ENCODE measurements at places on chromosomes 16 and 17.
A peak's percentile ranks its signal among the peaks of the same experiment; 100 is the strongest.

GRCh38 chr17:44916781-44917241 is 1.5 kb upstream of the GFAP start:
- no peak for DNase-seq

DNA sequence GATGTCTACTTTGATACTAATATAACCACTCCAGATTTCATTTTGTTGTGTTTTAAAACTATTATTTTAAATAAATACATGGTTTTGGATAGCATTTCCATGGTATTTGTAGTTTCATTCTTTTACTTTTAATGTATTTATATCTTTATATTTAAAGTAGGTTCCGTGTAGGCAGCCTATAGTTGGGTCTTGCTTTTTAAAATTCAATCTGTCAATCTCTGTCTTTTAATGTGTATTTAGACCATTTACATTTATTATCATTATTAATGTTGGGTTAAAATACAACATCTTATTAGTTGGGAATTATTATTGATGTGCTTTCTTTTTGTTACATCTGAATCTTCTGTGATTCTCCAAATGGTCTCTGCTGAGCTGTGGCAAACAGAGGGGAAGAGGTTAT is 412.1 kb downstream of the NPIPA7 start:
- no peak for DNase-seq

DNA sequence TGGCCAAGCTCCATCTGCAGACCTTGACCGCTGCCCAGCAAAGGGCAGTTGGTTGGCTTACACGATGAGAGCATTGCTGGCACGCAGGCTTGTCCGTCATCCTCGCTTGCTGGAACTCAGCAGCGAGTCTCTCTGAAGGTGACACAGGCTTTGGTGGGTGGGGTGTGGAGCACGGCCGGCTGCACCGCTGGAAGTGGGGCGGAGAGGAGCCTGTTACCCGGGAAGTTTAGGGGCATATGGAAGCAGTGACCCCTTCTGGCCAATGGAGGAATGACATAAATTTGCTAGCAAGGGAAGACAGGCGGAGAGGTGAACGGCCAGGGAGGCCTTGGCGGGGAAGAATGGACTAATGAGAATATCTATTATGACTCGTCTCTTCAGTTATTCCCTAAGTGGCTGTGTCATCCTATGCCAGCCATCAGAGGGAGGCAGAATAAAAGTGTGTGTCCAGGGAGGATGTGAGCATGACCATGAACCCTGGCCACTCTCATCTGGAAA is 65.9 kb upstream of the SDK2 start:
- peak; percentile 35 for DNase-seq

DNA sequence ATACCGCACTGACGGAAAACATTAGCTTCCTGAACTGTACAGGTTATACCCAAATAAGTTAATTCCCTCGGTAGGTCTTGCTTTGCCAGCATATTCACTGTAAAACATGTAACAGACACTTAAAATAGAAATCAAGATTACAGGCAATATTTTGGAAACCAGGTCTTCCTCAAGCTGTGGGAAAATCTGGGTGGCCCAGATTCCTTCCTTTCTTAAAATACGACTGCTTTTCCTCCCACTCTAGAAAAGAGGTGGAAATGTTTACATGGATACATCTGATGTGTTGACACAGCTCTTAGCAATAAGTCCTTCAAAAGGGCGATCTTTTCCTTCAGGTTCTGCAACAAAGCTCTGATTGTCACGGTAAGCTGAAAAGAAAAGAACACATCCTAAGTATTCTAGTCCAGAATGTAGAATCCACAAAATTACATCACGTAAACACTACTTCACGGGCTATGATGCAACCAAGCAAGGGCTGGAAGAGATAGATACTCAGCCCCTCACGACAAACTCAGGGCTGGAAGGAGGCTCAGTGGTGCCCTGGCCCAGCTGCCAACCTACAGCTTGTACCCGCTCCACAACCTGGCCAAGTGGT is 18.4 kb downstream of the STX8 start:
- DNase-seq: no peak

- DNase-seq: no peak
These were observed 277.1 kb downstream of the XYLT1 start for GRCh38 chr16:17193566-17194100.

GRCh38 chr17:78729641-78730040 is 52.4 kb downstream of the CYTH1 start:
- DNase-seq: no peak

- DNase-seq: no peak
These were observed 24.6 kb downstream of the MARF1 start for GRCh38 chr16:15618392-15618791.

GRCh38 chr17:78357177-78357586 is 2.7 kb downstream of the SOCS3 start:
- DNase-seq: no peak

- no peak for DNase-seq
These were observed 92.9 kb downstream of the TBC1D16 start for GRCh38 chr17:79942591-79943346.

GRCh38 chr17:40598619-40599467 is 33.6 kb upstream of the CCR7 start:
- no peak for DNase-seq

GRCh38 chr17:57632294-57632693 is 112.8 kb downstream of the CCDC182 start:
- no peak for DNase-seq

DNA sequence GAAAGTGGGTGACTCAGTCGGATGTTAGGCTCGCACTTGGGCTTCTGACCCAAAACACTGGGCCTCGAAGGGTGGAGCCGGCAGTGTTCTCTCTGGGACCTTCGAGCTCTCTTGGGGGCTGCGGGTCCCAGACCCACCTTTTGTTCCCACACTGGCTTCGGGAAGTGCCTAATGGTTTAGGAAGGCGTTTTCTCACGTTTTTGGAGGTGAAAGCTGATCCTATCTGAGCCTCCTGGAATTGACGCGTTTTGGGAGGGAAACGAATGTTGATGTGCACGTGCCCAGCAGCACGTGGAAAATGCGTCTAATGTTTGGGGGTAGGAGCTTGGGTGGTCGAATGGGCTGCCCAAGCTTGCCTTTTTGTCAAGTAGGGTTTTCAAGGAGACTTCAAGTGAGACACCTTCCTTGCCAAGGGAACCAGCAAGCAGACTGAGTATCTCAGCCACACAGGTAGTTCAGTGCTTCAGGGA is 666 bp downstream of the HGS start:
- DNase-seq: no peak

- no peak for DNase-seq
These were observed 32.8 kb downstream of the TMEM186 start for GRCh38 chr16:8764525-8765250.

- peak; percentile 40 for DNase-seq
These were observed 30.8 kb upstream of the CALB2 start for GRCh38 chr16:71327720-71328119.

GRCh38 chr16:21161211-21161610 is 2.7 kb downstream of the LDAF1 start:
- no peak for DNase-seq

DNA sequence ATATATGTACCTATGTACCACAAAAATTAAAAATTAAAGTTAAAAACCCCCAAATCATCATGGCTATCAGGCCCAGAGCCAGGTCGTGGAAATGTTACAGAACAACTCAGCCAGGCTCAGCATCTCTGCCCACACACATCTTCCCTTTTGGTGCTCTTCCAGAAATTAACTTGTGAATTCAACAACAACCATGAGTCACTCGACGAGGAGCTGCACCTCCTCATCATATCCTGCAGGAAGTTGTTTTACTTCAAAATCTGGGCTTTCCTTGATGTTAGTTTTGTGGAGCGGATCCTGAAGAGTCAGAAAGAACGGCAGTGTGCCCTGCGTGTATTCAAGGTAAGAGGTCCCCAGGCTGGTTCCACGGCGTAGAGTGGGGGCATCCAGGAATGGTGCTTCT is 10.6 kb downstream of the FBXO39 start:
- DNase-seq: peak; percentile 85

DNA sequence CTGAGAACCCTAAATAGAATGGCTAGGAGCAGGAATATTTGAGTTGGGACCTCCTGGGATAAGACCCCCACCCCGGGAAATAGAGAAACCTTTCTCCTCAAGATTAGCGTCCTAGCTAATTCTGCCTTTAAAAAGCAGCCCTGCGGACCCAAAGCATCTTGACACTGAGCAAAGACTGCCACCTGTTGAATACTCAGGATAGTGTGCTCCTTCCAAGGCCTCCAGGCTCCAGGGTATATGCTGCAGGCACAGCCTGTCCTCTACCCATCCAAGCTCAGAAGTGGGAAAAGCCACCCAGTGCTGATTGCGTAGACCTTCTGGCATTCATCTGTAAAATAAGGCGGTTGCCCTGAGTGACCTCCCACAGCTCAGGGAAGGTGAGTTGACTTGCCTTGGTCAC is 456.2 kb upstream of the DYNLRB2 start:
- no peak for DNase-seq

GRCh38 chr16:83977056-83977815 is 9.2 kb downstream of the NECAB2 start:
- no peak for DNase-seq

- no peak for DNase-seq
These were observed 20.0 kb upstream of the IL17C start for GRCh38 chr16:88618182-88618955.

DNA sequence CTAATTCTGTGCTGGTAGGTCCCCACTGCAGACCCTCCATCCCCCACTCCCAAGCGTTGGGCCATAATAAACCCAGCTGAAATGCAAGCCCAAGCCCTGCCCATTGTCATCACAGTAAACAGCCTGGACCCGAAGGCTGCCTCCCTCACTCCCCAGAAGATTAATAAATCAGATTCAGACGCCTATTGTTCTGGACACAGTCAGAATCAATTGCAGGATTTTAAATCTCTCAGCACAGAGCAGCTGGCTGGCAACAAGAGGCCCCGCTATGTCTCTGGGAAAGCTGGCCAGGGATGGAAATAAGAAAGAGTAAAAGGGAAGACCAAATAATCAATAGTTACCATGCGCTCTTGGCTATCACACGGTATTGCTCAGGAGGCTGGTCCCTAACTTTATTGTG is 93.9 kb downstream of the C17orf67 start:
- DNase-seq: no peak

DNA sequence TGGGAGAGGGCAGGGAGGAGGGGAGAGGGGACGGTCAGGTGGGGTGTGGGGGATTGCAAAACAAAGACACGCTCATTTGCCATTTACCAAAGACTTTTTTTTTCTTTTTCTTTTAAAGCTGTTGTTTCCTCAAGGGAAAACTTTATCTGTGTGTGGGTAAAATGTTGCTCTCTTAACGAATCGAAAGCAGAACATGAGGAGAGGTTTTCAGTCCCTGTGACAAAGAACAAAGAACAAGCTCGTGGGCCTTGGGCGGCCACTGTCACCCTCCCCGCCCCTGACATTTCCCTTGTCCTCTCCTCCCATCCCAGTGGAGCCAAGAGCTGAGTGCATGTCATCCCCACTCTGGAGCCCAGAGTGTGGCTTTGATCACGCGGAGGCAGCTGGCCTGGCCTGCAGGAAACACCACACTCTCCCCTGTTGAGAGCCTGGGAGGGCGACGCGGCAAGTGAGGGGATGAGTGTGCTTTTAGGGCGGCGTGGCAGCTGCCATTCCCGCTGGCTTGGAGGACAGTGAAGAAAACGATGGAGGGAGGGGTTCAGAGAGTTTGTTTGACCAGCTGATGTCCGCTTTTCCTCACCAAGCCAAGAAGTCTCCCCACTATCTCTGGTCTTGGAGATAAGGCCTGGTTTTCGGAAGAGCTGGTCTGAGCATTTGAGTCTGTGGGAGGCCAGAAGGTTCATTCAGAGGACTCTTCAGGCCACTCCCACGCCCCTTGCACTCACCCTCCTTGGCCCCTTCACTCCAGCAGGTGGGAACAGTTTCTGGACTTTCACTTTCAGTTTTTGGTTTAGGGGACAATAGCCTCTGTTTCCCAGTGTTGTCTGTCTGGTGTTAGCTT is 11.4 kb downstream of the CCR7 start:
- DNase-seq: no peak

GRCh38 chr16:59067205-59067604 is 333.1 kb upstream of the GOT2 start:
- no peak for DNase-seq

- DNase-seq: peak; percentile 25
These were observed 151.0 kb downstream of the IRX3 start for GRCh38 chr16:54135361-54136275.

GRCh38 chr17:67637901-67638641 is 79.7 kb upstream of the NOL11 start:
- DNase-seq: no peak

- DNase-seq: no peak
These were observed 67.4 kb downstream of the SNX29 start for GRCh38 chr16:12043953-12044352.

DNA sequence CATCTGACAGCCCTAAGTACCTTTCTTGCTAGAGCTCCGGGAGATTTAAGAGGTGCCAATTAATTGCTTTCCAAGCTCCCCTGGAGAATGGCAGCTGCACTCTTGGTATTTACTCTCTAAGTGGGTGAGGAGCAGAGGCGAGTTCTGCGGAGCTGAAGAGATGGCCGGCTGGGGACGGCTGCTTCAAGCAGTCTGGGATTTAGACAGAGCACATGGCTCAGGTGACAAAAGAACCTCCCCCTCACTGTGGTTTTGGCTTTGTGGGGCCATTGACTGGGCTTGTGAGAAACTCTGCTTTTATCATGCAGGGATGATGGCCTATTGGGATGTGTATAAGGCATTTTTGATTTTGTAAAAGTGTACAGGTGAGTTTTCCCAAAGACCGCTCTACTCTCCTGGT is 239.3 kb upstream of the EEF2KMT start:
- no peak for DNase-seq

DNA sequence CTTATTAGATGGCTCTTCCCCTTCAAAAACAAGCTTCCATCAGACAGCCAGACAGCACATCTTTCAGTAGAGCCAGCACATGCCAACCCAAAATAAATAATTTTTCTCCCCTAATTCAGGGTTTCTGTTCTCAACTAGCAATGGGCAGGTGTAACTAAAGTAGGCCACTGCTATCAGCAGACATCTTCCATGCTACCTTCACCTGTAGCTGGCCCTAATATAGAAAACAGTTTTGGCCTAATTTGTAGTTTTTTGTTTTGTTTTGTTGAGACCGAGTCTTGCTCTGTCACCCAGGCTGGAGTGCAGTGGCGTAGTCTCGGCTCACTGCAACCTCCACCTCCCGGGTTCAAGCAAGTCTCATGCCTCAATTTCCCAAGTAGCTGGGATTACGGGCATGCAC is 29.2 kb upstream of the EFCAB3 start:
- DNase-seq: no peak

DNA sequence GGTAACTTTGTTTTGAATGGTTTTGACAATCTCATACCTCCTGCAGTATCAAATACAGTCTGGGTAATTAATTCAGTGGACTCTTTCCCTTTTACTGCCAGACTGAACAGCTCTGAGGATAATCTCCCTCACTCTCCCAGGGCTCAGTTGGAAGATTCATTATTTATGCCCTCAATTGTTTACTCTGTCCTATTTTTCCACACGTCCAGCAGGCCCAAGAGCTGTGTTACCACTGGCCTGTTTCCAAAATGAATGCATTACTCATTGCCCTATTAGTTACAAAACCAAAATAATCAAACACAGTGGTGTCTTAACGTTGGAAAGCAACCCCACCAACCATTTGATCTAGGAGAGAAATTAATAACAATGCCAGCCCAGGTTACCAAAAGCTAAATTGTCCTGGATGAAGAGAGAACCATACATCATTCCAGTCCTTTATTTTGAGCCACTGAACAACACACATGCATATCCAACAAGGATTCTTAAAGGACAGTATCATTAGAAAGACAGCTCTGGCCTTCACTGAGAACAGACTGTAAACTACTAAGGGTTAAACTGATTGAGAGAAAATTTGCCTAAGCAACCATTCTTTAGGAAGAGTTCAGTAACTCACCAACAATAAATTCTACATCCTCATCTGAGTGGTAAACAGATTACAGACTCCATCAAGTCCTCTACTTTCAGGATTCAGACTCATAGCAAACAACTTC is 34.5 kb downstream of the FAM222B start:
- DNase-seq: peak; percentile 31

Measured in RKO (cell line).